ENCODE measurements at places on chromosomes 13 and 19.

- no peaks in the 10 kb centered on the region for H3K27me3 ChIP-seq
- H3K4me3 ChIP-seq: no peak overlapping the region
- H3K36me3 ChIP-seq: no peaks in the 10 kb centered on the region
- no peak for DNase-seq
- H3K27ac ChIP-seq: no peak overlapping the region
- H3K4me1 ChIP-seq: no peaks in the 10 kb centered on the region
Observed at GRCh38 chr13:108929532-108930206, 300.3 kb downstream of the MYO16 start.

GRCh38 chr19:30778061-30778460 lies 405.9 kb downstream of the ZNF536 start:
- H3K27me3 ChIP-seq: no peaks in the 10 kb centered on the region
- no peak overlapping the region for H3K4me3 ChIP-seq
- H3K4me1 ChIP-seq: no peaks in the 10 kb centered on the region
- no peak for DNase-seq
- no peaks in the 10 kb centered on the region for H3K36me3 ChIP-seq
- H3K27ac ChIP-seq: no peak overlapping the region

DNA sequence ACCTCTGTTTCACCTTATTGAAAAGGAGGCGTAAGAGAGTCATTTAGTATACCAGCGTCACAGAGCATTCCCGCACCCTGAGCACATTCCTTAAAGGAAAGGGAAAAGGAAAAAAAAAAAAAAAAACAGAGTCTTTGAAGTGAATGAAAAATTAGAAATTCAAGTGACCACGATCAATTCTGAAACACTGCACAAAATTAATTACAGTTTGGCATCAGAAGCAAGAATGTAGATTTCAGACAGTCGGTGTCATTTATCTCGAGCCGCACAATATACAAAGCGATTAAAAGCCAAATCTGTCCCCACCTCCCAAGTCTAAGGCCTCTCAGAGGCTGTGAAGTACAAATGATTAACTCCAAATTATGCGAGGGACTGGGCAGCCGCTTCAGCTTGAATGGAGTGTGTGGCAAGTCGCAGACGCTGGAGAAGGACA lies 173.7 kb upstream of the ZNF507 start:
- H3K4me1 ChIP-seq: no peaks in the 10 kb centered on the region
- H3K27me3 ChIP-seq: no peaks in the 10 kb centered on the region

DNA sequence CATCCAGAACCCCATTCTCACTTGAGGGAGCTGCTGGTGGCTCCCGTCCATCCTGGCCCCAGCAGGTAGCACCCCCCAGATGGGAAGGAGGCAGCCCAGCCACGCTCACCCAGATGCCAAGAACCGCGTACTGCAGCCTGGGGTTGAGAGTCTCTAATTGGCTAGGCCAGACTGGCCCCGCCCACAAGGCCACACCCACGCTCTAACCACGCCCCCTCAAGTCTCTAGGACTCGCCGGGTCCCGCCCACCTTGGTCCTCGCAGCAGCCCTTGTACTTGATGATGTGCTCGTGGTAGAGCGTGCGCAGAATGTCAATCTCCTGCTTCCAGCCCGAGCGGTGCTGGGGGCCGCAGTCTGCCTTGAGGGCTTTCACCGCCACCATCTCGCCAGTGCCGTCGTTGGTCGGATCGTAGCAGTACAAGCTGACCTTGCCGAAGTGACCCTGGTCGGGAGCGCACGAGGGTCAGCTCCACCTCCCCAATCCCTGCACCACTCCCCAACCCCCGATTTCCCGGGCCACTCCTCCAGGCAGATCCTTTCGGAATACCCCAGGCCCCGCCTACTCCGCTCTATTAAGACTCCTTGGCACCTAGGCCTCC lies 14.5 kb upstream of the ICAM3 start:
- peak overlapping the region; percentile 93 for H3K27ac ChIP-seq
- H3K4me3 ChIP-seq: peak overlapping the region; percentile 57
- no peaks in the 10 kb centered on the region for H3K4me1 ChIP-seq
- H3K36me3 ChIP-seq: no peaks in the 10 kb centered on the region
- peak; percentile 90 for DNase-seq
- H3K27me3 ChIP-seq: no peaks in the 10 kb centered on the region

- peak; percentile 89 for DNase-seq
- no peak within 1 kb of the TSS for H3K27ac ChIP-seq
- peaks cover 3% of the 10 kb centered on the region for H3K4me1 ChIP-seq
- H3K4me3 ChIP-seq: peak within 1 kb of the TSS; percentile 56
- no peaks in the 10 kb centered on the region for H3K27me3 ChIP-seq
- H3K36me3 ChIP-seq: no peaks in the 10 kb centered on the region
Observed at GRCh38 chr19:49113762-49114629, at the start of gene LIN7B. Gene LIN7B, plus strand, starts transcription at chr19:49114370. Its CDS starts 35 bp downstream, at chr19:49114405.

DNA sequence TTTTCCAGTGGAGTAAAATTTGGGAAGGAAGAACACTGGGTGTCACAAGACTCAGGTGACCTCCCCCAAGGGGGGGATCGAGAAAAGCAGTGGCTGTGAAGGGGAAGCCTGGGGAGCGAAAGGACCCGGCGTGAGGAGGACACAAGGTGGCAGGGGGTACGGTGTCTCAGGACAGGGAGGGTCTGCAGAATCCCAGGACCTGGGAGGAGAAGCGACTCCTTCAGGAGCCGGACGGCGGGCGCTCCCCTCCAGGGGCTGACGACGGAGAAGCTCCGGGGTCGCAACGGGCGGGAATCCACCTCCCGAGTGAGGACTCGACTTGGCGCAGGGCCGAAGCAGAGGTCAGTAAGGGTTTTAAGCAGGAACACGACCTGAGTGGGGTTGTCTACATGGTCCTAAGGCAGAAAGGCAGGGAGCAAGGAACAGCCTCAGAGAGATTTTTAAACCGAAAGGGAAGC lies 529 bp downstream of the ZNF836 start:
- H3K4me1 ChIP-seq: peaks cover 10% of the 10 kb centered on the region
- peak overlapping the region; percentile 92 for H3K27ac ChIP-seq
- peaks cover 6% of the 10 kb centered on the region for H3K36me3 ChIP-seq
- peak overlapping the region; percentile 98 for H3K4me3 ChIP-seq

- peaks cover 11% of the 10 kb centered on the region for H3K4me1 ChIP-seq
- H3K27me3 ChIP-seq: no peaks in the 10 kb centered on the region
Observed at GRCh38 chr13:102597029-102597961, 509 bp downstream of the TPP2 start.

- no peak overlapping the region for H3K4me3 ChIP-seq
- peaks cover 4% of the 10 kb centered on the region for H3K4me1 ChIP-seq
- no peaks in the 10 kb centered on the region for H3K27me3 ChIP-seq
- H3K27ac ChIP-seq: no peak overlapping the region
Observed at GRCh38 chr19:34277244-34277643, 22.9 kb downstream of the GARRE1 start.

- no peaks in the 10 kb centered on the region for H3K36me3 ChIP-seq
- H3K4me1 ChIP-seq: no peaks in the 10 kb centered on the region
- peak; percentile 94 for DNase-seq
Observed at GRCh38 chr19:531009-531752, 379 bp upstream of the CDC34 start.

DNA sequence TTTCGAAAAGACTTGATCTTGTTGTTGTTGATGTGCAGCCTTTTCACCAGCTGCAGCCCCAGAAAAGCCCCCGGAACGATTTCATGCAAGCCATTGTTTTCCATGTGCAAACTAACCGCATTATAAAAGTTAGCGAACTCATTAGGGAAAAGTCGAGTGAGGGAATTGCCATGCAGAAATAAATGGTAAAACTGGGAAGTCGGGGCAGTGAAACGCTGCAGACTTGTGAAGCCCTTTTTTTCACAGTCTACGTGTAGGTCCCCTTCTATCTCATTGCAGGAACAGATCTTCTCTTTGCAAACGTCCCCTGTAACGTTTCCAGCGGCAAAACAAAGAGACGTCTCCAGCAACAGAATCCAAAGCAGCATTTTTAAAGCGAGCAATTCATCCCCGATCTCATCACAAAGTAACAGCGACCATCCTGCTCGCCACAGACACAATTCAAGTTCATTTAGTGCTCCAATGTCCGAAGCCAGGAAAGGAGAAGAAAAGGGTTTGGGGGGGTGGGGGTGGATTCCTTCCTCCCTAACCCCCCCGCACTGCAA lies 1.1 kb downstream of the SLITRK1 start:
- H3K27me3 ChIP-seq: peaks cover 24% of the 10 kb centered on the region
- no peak overlapping the region for H3K27ac ChIP-seq
- no peaks in the 10 kb centered on the region for H3K4me1 ChIP-seq
- H3K4me3 ChIP-seq: no peak overlapping the region

- no peak for DNase-seq
- no peaks in the 10 kb centered on the region for H3K27me3 ChIP-seq
- H3K27ac ChIP-seq: no peak within 1 kb of the TSS
- H3K4me3 ChIP-seq: no peak within 1 kb of the TSS
Observed at GRCh38 chr19:35528218-35529038, at the start of gene SBSN. Gene SBSN, minus strand, starts transcription at chr19:35528311. Its CDS starts 30 bp downstream, at chr19:35528281.

DNA sequence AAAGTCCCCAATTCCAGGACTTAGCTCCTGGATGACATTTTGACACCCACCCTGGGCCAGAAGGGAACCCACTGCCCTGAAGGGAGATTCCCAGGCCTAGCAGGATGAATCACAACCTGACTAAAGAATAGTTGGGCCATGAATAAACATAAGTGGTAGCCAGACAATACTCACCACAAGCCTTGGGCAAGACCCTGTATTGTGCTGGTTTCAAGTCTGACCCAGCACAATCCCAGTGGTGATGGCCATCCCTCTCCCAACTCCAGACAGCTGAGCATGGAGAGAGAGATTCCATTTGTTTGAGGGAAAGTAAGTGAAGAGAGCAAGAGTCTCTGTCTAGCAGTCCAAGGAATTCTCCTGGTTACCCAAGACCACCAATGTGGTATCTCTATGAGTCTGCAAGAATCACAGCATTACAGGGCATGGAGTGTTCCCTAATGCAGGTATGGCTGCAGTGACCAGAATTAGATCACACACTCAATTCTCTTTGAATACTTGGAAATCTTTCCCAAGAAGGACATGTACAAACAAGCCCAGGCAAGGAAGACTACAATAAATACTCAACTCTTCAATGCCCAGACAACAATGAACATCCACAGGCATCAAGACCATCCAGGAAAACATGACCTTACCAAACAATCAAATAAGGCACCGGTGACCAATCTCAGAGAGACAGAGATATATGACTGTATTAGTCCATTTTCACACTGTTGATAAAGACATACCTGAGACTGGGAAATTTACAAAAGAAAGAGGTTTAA lies 158.0 kb downstream of the VWA8 start:
- no peak overlapping the region for H3K4me3 ChIP-seq
- peaks cover 3% of the 10 kb centered on the region for H3K36me3 ChIP-seq
- H3K27me3 ChIP-seq: no peaks in the 10 kb centered on the region
- H3K27ac ChIP-seq: no peak overlapping the region

- peak overlapping the region; percentile 77 for H3K4me3 ChIP-seq
- no peaks in the 10 kb centered on the region for H3K27me3 ChIP-seq
- H3K4me1 ChIP-seq: peaks cover 5% of the 10 kb centered on the region
Observed at GRCh38 chr19:41226053-41226873, 7.2 kb downstream of the AXL start.

DNA sequence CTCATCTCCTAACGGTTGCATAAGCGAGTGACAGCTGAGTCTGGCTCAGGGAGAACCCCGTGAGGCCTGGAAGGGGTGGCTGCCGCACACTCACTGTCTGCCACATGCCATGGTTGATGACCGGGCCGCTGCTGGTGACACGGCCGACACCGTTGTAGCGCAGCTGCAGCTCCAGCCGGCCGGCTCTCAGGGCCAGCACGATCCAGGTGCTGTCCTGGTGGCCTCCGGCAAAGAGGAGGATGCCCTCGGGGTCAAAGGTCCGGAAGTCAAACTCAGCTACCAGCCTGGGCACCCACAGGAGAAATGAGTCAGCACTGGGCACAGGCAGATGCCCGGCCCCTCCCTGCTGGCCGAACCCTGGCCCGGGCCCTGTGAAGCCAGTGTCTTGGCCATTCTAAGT lies 31.7 kb downstream of the GAS6 start:
- H3K27ac ChIP-seq: no peak overlapping the region
- no peaks in the 10 kb centered on the region for H3K27me3 ChIP-seq
- DNase-seq: no peak
- peaks cover 4% of the 10 kb centered on the region for H3K4me1 ChIP-seq
- H3K36me3 ChIP-seq: no peaks in the 10 kb centered on the region

DNA sequence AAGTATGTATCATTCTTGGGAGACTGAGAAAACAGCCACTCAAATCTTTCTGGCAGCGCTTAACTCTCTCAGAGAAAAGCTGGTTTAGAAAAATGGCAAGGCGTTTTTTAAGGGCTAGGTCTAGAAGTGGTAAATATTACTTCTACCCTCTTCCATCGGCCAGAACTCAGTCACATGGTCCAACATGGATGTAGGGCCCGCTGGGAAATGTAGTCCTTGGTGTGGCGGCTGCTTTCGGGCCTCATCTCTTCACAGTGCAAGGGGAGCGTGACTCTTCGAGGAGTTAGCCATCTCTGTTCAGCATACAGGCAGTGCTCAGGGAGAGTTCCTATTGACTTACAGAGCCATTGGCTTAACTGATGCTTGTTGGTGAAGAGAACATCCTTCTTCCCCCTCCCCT lies 6.3 kb downstream of the VSTM2B start:
- no peak for DNase-seq
- no peaks in the 10 kb centered on the region for H3K4me1 ChIP-seq
- H3K27me3 ChIP-seq: peaks cover 26% of the 10 kb centered on the region
- no peak overlapping the region for H3K4me3 ChIP-seq

- peaks cover 8% of the 10 kb centered on the region for H3K27me3 ChIP-seq
- no peak for DNase-seq
- no peak within 1 kb of the TSS for H3K27ac ChIP-seq
Observed at GRCh38 chr13:20231839-20232555, at the start of gene GJB6. Gene GJB6, minus strand, starts transcription at chr13:20232319. Its CDS starts 8,839 bp downstream, at chr13:20223480.

- H3K4me3 ChIP-seq: no peak overlapping the region
- peaks cover 14% of the 10 kb centered on the region for H3K36me3 ChIP-seq
- no peak overlapping the region for H3K27ac ChIP-seq
- no peaks in the 10 kb centered on the region for H3K27me3 ChIP-seq
- no peaks in the 10 kb centered on the region for H3K4me1 ChIP-seq
- DNase-seq: no peak
Observed at GRCh38 chr13:113855012-113855921, 8.6 kb downstream of the GAS6 start.

- no peaks in the 10 kb centered on the region for H3K36me3 ChIP-seq
- no peaks in the 10 kb centered on the region for H3K27me3 ChIP-seq
- no peaks in the 10 kb centered on the region for H3K4me1 ChIP-seq
- H3K27ac ChIP-seq: no peak overlapping the region
Observed at GRCh38 chr13:110971486-110971885, 56.6 kb upstream of the ANKRD10 start.

DNA sequence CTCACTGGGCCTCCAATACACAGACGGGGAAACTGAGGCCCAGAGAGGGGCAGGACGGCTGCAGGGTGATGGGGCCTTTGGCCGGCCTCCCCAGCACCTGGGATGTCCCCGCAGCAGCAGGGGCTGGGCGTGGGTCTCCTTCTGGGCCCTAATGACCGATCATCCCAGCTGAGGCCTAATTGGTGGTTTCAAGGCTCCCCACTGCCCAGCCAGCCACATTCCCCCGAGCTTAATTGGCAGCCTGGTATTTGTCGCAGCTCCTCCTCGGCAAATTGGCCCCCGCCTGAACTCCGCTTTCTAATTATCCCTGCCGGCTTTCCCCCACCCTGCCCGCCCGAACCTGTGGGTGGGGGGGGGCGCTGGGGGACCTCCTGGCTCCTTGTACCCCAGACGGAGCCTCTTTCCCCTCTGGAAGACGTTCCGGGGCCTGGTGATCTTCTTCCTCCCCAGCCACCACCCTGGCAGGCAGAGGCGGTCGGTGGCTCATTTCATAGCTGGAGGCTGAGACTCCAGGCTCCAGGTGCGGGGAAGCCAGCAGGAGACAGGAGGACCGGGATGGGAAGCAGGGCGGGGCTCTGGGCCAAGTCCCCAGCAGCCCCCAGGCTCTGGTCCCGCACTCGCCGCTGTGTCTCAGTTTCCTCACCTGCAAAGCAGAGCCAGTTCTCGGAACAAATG lies 27.2 kb upstream of the WDR18 start:
- no peak overlapping the region for H3K4me3 ChIP-seq
- no peaks in the 10 kb centered on the region for H3K27me3 ChIP-seq
- DNase-seq: peak; percentile 79
- H3K36me3 ChIP-seq: no peaks in the 10 kb centered on the region
- peak overlapping the region; percentile 87 for H3K27ac ChIP-seq
- H3K4me1 ChIP-seq: peaks cover 38% of the 10 kb centered on the region

Data from kidney (tissue), 22 donors.